NCI-H1694 treated with DMSO at 0.1 percent for 48 hours (cell line): ENCODE measurements at places on chromosomes 12 and 14.

- no peak for DNase-seq
Measured at GRCh38 chr12:116174006-116174405, 103.5 kb downstream of the MED13L start.

DNA sequence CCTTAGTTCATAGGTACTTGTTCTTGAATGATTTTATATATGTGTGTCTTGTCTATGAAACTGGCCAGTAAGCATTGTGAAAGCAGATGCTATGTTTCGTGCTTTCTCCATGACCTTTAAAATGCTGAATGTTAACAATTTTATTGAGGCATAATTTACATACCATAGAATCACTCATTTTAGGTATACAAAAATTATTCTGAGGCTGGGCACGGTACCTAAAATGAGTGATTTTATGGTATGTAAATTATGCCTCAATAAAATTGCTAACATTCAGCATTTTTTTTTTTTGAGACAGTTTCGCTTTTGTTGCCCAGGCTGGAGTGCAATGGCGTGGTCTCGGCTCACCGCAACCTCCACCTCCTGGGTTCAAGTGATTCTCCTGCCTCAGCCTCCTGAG lies 6.8 kb downstream of the ESYT1 start:
- DNase-seq: no peak

- peak; percentile 61 for DNase-seq
Measured at GRCh38 chr12:3655328-3655900, 97.5 kb downstream of the CRACR2A start.

- no peak for DNase-seq
Measured at GRCh38 chr14:35197015-35197414, 74.7 kb downstream of the PRORP start.

- DNase-seq: peak; percentile 5
Measured at GRCh38 chr12:65232476-65233077, 45.9 kb upstream of the MSRB3 start.
